Omental fat pad (tissue), 4 donors: ENCODE measurements at places on chromosomes 3 and 15. TPM values are rescaled to one million over a fixed set of nuclear protein-coding genes. Genes with fewer than 3 reads are reported as not detected.

- no peak for DNase-seq
Measured at GRCh38 chr3:149496891-149497290, 22.4 kb downstream of the TM4SF4 start.

DNA sequence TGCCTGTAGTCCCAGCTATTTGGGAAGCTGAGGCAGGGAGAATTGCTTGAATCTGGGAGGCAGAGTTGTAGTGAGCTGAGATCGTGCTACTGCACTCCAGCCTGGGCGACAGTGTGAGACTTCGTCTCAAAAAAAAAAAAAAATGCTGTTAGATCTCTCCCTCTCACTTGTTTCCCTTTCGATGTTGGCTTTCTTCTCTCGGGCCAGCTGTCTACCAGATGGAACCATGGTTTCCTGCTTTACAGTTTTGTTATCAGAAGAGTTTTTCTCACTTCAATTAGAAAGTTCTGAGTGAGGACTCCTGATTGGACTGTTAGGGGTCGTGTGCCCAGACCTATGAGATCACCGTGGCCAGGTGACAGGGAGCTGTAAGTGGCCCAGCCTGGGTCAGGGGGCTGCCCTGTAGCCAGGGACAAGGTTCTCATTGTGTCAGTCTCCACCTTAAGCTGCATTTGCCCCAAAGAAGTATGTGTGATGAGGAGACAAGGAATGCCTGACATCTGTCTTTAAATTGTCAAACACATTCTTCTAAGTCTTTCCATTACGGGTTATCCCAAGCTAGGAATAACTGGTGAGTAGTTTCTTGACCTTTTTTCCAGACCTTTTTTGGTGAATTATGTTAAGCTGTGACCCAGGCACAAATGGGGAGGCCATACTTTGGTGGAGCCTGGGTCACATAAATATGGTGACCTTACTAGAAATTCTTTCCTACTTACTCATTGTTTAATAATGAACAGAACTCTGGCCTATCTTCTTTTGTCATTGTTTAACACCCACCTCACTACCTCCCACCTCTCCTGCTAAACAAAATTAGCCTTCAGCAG is 25.2 kb downstream of the SNAPC5 start:
- no peak for DNase-seq

GRCh38 chr3:128155616-128156360 is 2.5 kb downstream of the EEFSEC start:
- DNase-seq = no peak

GRCh38 chr3:104519068-104519467 is 847.6 kb upstream of the ALCAM start:
- no peak for DNase-seq

DNA sequence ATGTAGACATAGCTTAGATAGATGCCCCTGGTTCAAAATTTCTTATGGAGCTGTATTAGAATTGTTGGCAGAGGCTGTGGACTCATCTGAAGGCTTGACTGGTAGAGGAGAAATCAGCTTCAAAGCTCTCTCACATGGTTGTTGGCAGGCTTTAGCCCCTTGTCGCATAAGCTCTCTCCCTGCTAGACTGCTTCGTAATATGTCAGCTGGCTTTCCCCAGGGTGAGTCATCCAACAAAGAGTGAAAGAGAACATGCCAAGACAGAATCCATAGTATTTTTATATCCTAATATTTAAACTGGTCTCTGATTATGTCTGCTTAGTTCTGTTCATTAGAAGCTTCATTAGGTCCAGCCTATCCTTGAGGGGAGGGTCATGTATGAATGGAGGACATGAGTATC is 427.4 kb upstream of the NAALADL2 start:
- no peak for DNase-seq

Gene BFSP2
- not detected for total RNA-seq
